Lower lobe of right lung (tissue), 2 donors: ENCODE measurements at places on chromosomes 7 and 10. TPM values are rescaled to one million over a fixed set of nuclear protein-coding genes. Genes with fewer than 3 reads are reported as not detected.

DNA sequence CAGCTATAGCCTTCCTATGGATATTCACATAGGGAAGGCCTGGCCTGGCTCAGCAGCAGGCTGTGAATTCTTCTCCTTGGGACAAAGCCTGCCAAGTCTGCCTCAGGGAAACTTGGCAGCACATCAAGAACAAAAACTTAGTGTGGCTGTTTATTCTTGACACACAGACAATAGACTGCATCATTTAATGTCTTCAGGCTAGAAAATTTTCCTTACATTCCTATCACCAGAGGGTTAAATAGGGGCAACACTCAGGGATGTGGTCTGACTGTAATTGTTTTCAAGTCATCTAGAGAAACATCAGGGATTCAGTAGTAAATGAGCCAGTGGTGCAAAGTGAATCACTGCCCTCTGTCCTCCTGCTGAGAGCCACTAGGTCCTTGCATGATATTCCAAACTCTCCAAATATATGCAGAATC, 137.3 kb downstream of the SEMA3C start:
- DNase-seq, result no peak

ST8SIA6 gene
- total RNA-seq, result 12.5 TPM

DNA sequence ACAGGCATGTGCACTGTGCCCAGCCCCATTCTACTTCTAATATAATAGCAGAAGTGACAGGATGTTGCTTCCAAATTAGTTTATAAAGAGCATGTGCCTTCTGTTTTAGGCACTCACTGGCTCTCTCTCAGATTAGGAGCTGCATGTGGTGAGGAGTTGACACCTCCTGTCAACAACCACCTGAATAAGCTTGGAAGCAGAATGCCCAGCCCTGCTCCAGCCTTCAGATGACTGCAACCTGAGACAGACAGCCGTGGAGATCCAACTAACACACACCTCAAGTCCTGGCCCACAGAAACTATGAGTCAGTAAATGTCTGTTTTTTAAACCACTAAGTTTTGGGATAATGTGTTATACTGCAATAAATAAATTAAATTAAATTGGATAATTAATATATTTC, 54.5 kb downstream of the PARD3 start:
- DNase-seq, result no peak

- no peak for DNase-seq
Measured at GRCh38 chr7:73645643-73646174, 21.4 kb upstream of the MLXIPL start.

DNA sequence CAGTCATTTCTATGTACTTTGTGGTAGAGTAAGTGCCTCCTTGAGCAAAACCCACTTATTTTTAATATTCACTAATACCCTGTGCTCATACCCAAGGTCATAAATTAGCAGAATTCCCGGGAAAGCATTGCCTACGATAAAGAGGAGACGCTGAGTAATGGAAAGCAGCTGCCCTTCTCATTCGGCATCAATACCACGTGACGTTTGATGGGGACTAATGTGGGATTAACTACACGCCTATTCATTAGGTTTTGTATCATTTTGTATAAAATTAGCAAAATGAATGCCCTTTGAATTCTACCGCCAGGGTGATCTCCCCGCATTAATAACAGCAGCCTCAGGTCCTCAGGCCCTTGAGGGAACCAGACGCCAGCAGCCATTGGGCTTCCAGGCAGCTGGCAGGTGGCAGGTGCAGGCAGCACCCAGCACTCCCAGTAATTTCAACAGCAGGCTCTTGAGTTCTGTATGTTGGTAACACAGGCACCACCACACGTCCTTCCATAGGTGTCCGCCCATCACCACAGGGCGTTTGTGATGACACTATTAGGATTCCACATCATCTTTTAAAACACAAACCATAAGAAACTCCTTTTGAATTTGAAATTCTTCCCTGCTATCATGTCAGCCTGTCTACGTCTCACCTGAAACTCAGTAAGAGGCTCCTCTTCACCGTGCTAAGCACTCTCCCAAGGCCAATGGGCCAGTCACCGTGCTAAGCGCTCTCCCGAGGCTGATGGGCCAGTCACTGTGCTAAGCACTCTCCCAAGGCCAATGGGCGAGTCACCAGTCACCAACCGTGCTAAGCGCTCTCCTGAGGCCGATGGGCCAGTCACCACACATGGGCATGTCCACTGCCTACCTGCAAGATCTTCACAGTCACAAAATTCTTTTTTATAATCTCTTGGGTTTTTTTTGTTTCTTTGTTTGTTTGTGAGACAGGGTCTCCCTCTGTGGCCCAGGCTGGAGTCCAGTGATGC, 509.4 kb downstream of the PTPRN2 start:
- DNase-seq, result no peak

DNA sequence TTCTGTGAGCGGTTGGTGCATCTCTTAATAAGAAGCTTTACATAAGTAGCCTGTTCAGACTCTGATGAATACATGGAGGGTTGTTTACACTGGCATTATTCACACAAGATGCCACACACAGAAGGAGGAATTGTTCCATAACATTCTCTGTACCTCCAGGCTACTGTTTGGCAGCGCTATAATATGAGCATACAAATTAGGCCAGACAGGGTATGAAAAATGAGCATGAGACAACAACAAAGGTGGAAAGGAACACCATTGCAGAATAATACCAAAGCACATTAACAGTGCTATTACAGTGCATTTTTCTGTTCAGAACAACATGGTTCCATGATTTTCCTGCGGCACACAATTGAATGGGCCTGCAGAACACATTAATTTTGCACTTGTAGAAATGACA, 417.2 kb upstream of the C7orf33 start:
- no peak for DNase-seq

DNA sequence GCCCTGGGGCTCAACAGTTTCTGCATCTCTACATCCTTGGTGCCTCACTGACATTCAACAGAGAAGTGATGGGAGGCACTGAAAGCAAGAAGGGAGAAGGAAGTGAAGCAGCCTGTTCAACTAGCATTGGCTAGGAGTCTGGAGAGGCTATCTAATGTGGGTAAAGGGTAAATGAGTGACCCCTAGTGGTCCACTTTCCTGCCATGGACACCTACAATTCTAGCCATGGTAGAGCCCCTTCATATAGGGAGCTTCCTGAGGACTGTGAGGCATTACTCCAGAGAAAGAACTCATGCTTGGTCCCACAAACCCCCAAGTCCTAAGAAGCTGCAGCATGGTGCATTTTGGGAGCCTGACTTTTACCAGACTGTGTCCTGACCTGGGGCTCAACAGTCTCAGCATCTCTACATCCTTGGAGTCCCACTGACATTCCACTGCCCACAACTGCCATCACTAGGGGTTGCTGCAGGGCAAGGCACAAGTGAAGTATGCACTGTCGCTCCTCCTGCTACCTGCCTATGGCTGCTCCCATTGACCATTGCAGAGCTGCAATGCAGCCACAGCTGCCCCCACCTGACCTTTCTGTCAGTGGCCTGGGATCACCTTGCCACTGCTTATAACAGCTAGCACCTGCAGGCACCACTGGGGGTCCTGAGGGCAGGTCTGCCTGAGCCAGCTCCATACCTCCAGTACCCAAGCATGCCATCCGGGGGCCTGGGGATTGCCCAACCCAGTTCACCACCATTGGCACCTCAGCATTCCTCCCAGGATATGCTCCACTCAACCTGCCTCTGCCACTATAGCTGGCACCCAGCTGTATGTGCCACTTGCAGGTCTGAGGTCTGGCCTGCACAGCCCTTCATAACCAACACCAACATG, 44.1 kb upstream of the CDK6 start:
- no peak for DNase-seq

DNA sequence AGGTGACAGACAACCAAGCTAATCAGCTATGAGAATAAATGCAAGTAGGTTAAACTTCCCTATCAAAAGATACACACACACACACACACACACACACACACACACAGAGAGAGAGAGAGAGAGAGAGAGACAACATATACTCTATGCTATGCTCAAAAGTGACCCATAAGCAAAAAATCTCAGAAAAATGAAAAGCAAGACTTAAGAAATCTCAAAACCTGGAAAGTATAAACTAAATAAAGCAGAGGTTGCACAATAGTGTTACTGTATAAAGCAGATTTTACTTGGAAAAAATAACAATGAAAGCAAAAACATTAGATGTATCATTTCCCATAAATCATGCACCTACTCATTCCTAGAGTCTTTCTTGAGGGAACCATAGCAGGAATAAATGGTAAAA, 221.5 kb downstream of the INHBA start:
- DNase-seq, result no peak

DNA sequence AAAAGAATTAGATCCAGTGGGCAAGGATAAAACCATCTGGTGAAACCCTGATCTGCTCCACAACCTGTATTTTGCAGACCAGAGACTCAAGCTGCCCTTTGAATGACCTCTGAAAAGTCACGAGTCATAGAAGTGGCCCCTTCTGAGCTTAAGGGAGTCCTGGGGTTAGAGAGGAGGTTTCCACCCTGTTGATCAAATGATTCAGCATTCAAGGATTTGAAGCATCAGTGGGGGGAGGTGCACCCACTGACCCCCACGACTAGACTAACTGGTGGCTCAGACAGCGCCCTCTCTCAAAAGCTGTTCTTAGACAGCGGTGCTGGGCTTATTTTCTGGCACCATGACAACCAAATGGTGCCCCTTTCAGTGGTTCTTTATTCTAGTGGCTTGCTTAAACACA, 44.3 kb downstream of the PLCE1 start:
- DNase-seq, result no peak

- DNase-seq, result no peak
Measured at GRCh38 chr10:36555036-36555435, 570.4 kb upstream of the ANKRD30A start.
